ENCODE measurements at places on chromosomes 2 and 18.

DNA sequence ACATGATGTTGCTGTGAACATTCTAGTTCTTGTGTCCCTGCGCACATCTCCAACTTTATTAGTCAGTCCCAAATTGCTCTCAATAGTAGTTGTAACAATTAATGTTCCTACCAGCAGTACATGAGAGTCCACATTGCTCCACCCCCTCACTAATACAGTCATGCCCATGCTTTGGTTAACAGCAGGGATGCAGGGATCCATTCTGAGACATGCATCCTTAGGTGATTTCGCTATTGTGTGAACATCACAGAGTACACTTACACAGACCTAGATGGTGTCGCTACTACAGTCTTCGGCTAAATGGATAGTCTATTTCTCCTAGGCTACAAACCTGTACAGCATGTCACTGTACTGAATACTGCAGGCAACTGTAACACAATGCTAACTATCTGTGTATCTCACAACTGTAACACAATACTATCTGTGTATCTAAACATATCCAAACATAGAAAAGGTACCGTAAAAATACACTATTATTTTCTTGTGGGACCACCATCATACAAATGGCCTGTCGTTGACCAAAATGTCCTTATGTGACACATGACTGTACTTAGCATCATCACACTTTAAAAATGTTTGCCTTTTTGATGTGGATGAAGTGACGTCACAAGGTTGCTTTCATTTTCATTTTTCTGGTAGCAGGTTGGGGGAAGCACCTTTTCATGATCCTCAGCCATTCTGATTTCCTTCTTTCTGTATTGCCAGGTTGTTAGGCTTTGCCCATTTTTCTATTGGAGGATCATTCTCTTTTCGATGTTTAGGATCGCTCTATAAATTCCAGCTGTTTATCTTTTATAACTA, 82.9 kb upstream of the RNF152 start:
- no peak for DNase-seq

GRCh38 chr2:47187069-47187468, 32.0 kb upstream of the STPG4 start:
- no peak for DNase-seq

DNA sequence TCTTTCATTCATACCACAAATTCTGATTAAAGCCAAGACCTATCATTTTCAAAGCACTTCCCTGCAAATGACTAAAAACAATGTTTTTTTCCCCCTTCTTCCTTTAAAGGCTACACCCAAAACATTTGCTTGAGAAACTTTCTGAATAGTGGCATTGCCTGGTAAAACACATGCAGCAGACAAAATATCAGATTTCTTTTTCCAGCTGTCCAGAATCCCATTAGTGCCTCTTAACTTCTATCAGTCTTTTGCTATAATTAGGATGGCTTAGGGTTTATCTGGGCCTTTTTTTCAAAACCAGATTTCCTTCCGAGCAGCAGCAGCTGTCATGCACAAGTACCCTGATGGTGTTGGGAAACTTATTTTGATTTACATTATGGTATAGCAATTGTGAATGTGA, 50.6 kb downstream of the ALPK2 start:
- no peak for DNase-seq

GRCh38 chr2:127361929-127362885, 25.6 kb downstream of the MAP3K2 start:
- no peak for DNase-seq

- DNase-seq: no peak
Observed at GRCh38 chr18:25727281-25727985, 363.0 kb downstream of the SS18 start.

- no peak for DNase-seq
Observed at GRCh38 chr2:37323781-37324535, 675 bp downstream of the PRKD3 start.

DNA sequence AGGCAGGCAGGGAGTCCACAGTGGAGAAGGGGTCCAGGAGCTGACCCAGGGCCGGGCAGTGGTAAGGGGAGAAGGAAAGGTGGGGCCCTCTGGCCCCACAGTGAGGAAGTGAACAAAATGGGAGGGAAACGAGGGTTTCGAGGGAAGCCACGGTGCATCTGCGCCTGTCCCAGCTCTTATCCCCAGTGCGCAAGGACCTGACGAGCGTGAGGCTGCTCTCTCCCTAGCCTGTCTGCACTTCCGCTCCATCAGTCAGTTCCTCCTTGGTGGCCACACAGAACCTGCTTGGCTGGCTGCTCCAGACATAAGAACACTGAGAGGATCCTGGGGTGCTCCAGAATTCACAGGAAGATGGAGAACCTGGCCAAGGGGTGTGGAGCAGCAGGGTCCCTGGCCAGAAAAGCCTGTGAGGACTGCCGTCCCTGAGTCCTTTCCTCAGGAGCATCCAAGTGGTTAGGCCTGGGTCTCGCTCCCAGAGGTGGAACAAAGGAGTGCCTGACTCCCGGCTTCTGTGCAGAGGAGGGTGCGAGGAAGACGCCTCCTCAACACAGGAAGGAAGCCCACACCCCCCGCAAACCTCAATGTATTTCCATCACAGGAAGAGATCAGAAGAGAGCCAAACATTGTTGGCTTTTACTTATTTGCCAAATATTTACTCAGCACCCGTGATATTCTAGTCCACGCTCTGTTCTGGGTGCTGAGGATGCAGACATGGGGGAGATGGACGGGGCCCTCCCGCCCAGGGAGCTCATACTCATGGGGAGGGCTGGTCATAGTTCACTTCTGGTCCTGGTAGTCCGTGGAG, 43.7 kb upstream of the SEMA4C start:
- DNase-seq: no peak
